ENCODE measurements at places on chromosomes 11 and 22. TPM values are rescaled to one million over a fixed set of nuclear protein-coding genes. Genes with fewer than 3 reads are reported as not detected.

DNA sequence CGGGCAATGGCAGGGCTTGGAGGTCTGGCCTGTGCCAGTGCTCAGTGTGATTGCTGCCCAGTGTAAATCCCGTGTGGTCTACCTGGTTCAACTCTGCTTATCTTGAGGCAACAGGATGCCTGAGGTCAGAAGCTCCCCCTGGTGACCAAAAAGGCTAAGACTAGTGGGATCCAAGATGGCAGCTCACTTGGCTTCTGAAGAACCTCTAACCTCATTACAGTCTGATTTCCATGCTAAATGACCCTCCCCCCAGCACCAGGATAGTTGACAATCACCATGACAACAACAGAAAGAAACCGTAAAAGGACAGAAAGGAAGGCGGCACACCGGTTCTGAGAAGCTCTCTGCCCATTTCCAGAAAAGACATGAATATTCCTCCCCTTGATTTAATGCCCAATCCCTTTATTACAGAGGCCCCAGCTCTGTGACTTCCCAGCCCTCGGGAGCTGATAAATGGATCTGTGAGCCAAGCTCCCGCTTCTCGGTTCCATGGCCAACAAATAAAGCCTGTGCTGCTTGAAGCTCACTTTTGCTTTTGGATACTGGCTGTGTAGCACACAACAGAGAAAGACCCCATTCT lies 398.4 kb downstream of the CTTN start:
- peaks cover 5% of the 10 kb centered on the region for H3K4me1 ChIP-seq
- no peak overlapping the region for H3K4me3 ChIP-seq
- no peaks in the 10 kb centered on the region for H3K27me3 ChIP-seq
- no peak for DNase-seq

DNA sequence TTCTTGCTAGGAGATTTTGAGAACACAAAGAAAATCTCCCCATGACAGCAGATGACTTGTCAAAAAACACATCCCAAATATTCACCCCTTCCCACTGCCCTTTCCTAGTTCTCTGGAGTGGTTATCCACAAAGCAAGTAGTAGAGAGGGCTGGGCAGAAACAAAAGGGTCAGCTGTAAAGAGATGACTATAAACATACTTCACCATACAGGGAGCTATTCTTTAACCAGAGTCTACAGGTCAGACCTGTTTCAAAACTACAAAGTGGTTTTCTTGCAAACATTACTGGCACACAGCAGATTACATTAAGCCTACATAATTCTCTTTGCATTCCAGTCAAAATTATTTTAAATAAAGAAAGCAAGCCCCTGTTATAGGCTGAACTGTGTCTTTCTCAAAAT lies 47.7 kb upstream of the NFRKB start:
- H3K4me1 ChIP-seq: peaks cover 6% of the 10 kb centered on the region
- no peak for DNase-seq
- no peaks in the 10 kb centered on the region for H3K36me3 ChIP-seq

DNA sequence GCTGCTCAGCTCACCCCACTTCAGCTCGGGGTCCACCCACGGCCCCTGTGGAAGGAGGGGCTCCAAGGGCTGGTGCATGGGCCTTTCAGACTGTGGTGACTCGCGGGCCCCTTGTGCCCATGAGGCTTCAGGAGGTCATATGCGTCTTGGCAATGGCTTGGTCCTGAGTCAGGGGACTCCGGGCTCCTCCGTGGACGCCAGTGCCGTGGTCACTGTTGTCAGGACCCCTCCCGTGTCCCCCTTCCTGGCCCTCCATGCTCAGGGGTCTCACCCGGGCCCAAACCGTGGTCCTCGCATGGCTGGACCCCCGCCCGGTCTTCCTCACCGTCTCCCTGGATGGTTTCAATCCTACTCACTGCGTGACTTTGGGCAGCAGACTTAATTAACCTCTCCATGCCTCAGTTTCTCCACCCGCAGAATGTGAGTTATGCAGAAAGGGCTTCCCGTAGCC lies 436.4 kb downstream of the TBC1D22A start:
- H3K4me3 ChIP-seq: no peak overlapping the region
- no peak overlapping the region for H3K27ac ChIP-seq
- H3K4me1 ChIP-seq: no peaks in the 10 kb centered on the region
- DNase-seq: no peak
- H3K36me3 ChIP-seq: no peaks in the 10 kb centered on the region
- no peaks in the 10 kb centered on the region for H3K27me3 ChIP-seq

- H3K4me3 ChIP-seq: no peak overlapping the region
- H3K27ac ChIP-seq: no peak overlapping the region
- no peaks in the 10 kb centered on the region for H3K36me3 ChIP-seq
- H3K27me3 ChIP-seq: no peaks in the 10 kb centered on the region
- H3K4me1 ChIP-seq: no peaks in the 10 kb centered on the region
- no peak for DNase-seq
Observed at GRCh38 chr11:109884501-109884900, 208.7 kb upstream of the ZC3H12C start.

DNA sequence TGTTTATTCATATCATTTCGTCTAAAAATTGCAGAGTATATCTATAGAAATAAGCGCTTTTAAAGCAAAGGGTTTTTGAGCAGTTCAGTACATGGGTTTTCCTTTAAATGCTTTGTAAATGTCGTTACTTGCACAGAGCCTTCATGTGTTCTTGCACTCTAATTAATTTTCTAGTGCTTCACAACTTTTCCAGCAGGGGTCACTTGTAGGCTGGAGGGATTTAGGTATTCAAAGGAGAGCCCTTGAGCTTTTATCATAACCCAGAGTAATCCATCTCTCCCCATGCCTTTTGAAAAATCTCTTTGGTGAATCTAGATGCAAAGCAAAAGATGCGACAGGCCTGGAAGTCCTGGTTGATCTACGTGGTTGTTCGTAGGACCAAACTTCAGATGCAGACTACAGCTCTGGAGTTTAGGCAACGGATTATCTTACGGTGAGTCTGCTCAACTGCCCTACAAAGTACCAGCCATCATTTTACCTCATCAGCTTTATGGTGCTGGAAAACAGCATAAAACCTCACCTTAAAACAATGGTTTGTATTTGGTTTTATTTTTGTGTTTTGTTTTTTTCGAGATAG lies 60.4 kb downstream of the SFI1 start:
- no peaks in the 10 kb centered on the region for H3K4me1 ChIP-seq
- H3K27ac ChIP-seq: no peak overlapping the region
- no peak overlapping the region for H3K4me3 ChIP-seq
- no peak for DNase-seq

DNA sequence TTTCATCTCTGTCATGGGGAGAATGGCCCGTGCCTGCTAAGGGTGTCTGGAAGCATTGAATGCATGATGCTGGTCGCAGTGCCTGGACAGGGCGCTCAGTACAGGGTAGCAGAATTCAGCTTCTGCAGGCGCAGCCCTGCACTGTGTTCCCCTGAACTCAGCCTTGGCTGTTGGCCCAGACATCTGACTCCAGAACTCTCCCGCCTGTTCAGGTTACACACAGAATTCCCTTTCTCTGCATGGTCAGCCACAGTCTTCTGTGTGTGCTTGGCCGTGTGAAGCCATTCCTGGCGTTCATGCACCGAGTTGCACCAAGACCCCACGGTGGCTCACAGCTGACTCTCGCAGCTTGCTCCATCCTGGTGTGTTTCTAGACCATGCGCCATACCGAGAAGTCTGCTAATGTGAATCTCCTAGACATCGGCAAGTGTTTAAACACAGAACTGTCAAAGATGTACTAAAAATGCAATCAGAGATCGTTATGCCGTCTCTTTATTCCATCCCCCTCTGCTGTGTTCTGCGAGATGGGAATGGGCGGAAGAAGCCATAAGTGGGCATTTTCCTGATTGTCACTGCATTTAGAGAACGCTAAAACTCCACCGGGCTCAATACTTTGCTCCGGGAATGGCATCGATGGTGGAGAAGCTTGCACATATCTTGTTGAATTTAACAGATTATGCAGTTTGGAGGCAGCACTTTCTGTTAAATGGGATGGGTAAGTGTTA lies 55.6 kb downstream of the MPPED1 start:
- H3K36me3 ChIP-seq: no peaks in the 10 kb centered on the region
- H3K27me3 ChIP-seq: no peaks in the 10 kb centered on the region
- no peak for DNase-seq

- no peaks in the 10 kb centered on the region for H3K36me3 ChIP-seq
- H3K4me1 ChIP-seq: no peaks in the 10 kb centered on the region
- no peaks in the 10 kb centered on the region for H3K27me3 ChIP-seq
- H3K4me3 ChIP-seq: no peak overlapping the region
- H3K27ac ChIP-seq: no peak overlapping the region
Observed at GRCh38 chr22:39360674-39361413, 11.1 kb downstream of the SYNGR1 start.

DNA sequence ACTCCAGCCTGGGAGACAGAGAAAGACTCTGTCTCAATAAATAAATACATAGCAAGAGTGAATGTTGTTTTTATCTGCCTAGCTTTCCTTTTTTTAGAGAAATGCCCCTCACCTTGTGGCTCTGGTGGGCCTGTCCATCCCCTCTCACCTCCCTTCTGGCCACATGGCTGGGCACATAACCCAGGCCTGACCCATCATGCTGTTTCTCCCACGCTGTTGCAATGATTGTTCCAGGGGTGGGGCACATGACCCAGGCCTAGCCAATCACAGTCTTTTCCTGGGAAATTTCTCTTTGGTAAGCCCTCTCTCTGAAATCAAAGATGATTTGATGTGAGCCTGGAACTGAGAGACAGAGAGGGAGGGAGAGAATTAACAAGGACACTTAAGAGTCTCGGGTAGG lies 5.5 kb upstream of the CYTH4 start:
- no peaks in the 10 kb centered on the region for H3K36me3 ChIP-seq
- peaks cover 13% of the 10 kb centered on the region for H3K4me1 ChIP-seq
- no peak overlapping the region for H3K4me3 ChIP-seq
- no peak overlapping the region for H3K27ac ChIP-seq
- no peak for DNase-seq
- H3K27me3 ChIP-seq: no peaks in the 10 kb centered on the region

HBE1 gene
- total RNA-seq: not detected

TRIM49B gene
- total RNA-seq: not detected

ARFIP2 gene
- total RNA-seq: 71.8 TPM
